ENCODE measurements at places on chromosomes 1 and 21.

GRCh38 chr1:218339267-218339831 is 5.8 kb upstream of the TGFB2 start:
- no peak for DNase-seq

- DNase-seq = no peak
Measured at GRCh38 chr1:60152891-60153290, 79.3 kb upstream of the C1orf87 start.

DNA sequence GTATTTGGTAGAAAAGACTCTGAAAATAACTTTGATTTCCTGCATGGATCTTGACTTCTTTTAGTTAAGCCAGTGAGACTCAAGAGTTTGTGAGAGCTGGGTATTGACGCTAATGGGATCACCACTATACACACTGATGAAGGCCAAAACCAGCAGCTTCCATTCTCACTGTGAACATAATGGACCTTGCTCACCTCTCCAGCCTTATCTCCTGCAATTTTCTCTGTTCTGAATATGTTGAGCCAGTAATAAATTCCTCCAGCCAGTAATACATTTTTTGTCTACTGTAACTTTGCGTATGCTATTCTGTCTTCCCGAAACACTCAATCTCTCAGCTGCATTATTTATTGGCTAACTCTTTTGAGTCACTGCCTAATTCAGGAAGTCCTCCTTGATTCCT is 111.6 kb upstream of the PPP2R5A start:
- no peak for DNase-seq

DNA sequence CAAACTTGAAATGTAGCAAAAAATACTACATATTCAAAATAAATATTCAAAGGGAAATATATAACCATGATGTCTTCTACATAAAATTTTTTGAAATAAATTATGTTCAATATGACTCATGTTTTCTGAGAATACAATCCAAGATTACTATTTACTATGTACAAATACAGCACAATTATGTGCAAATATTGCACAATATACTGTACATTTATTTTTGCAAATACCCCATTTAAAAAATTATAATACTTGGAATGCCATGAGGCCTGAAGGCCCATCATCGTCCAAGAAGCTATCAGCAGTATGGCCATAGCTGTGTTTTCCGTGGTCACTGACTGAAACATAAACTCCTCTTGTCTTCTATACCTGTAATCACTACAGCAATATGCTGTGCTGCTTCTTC is 12.3 kb downstream of the CCDC181 start:
- DNase-seq = no peak

DNA sequence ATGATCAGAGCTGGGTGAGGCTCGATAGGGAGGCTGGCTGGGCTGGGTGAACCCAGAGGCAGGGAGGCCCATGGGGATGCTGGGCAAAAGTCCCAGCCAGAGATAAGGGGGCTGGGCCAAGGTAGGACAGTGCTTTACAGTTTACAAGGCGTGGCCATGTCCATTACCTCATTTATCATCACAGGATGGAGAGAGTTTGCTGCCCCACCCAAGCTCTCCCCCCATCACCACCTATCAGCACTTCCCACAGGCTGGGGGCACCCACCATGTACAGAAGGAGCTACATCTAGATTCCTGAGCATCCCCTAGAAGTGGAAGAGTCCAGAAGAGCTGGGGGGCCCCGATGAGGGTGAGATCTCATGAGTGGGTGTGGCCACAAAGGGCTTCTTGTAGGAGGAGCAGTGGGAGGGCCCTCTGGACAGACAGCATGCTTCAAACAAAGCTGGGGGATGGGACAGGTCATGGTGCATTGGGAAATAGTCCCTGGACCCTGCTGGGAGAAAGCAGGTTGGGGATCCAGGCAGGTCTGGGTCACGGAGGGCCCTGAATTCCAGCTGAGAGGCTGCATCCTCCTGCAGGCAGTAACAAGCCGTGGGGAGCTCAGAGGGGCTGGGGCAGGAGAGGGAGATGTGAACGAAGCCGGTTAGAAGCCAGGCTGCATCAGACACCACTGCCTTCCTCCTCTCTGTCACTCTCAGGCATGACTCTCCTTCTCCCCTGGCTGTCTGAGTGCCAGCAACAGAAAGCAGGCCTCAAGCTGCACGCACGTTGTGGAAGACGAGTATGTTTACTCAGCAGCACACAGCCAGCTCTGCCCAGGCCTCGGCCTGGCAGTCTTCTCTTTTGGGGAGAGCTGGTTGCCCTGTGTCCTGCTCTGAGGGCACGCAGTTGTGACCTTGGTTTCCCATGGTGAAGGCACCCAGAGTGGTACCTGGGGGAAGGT is 202.3 kb downstream of the HIVEP3 start:
- no peak for DNase-seq

Measured in H7 (cell line).